ENCODE measurements at places on chromosomes 5 and 9.

- no peak overlapping the region for H3K27ac ChIP-seq
- peaks cover 3% of the 10 kb centered on the region for H3K27me3 ChIP-seq
- no peak overlapping the region for H3K4me3 ChIP-seq
- H3K36me3 ChIP-seq: no peaks in the 10 kb centered on the region
Observed at GRCh38 chr5:137287569-137287968, 211.6 kb downstream of the SPOCK1 start.

GRCh38 chr5:102229685-102230084, 66.4 kb downstream of the SLCO4C1 start:
- no peaks in the 10 kb centered on the region for H3K36me3 ChIP-seq
- no peak overlapping the region for H3K4me3 ChIP-seq
- DNase-seq: no peak
- H3K4me1 ChIP-seq: no peaks in the 10 kb centered on the region
- no peaks in the 10 kb centered on the region for H3K27me3 ChIP-seq

- no peaks in the 10 kb centered on the region for H3K4me1 ChIP-seq
- no peak for DNase-seq
- no peaks in the 10 kb centered on the region for H3K27me3 ChIP-seq
- no peaks in the 10 kb centered on the region for H3K36me3 ChIP-seq
- no peak overlapping the region for H3K27ac ChIP-seq
Observed at GRCh38 chr5:58872670-58873273, 289.9 kb downstream of the RAB3C start.

DNA sequence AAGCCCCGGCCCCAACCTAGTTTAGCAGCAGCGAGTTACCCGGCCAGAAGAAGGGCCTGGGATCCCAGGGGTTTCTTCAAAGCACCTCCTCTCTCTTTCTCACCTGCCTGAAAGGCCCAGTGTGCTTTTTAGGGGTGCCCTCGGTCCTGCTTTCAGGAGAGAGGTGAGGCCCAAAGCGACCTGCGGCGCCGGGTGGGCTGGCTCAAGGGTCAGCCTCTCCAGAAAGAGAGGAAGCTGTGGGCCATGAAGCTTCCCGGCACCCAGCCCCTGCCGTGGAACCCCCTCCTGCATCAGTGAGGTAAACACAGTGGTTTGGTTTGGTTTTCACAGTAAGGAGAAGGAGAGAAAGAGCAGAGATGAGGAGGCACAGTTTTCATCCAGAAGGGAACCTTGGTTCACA, 4.3 kb downstream of the FOXB2 start:
- no peak overlapping the region for H3K27ac ChIP-seq
- no peak for DNase-seq
- H3K36me3 ChIP-seq: no peaks in the 10 kb centered on the region
- H3K4me1 ChIP-seq: peaks cover 17% of the 10 kb centered on the region

DNA sequence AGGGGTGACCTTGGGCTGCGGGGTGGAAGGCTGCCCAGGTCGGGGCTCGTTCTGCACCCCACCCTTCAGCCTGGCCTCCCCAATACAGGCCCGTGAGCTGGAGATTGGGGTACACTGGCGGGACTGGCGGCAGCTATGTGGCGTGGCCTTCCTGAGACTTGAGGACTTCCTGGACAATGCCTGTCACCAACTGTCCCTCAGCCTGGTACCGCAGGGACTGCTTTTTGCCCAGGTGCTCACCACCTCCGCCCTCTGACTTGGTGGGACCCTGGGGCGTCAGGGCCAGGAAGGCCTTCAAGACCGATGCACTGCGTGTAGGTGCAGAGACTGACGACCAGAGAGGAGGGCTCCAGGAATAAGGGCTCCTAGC, 10.5 kb downstream of the ZDHHC12 start:
- no peaks in the 10 kb centered on the region for H3K4me1 ChIP-seq
- H3K27ac ChIP-seq: no peak overlapping the region
- no peak overlapping the region for H3K4me3 ChIP-seq
- H3K36me3 ChIP-seq: peaks cover 14% of the 10 kb centered on the region
- no peak for DNase-seq

GRCh38 chr9:94909250-94909894, 182.9 kb downstream of the AOPEP start:
- no peak overlapping the region for H3K4me3 ChIP-seq
- no peak for DNase-seq
- peaks cover 27% of the 10 kb centered on the region for H3K4me1 ChIP-seq
- no peaks in the 10 kb centered on the region for H3K36me3 ChIP-seq

GRCh38 chr5:150584556-150585335, 55.7 kb upstream of the SYNPO start:
- peaks cover 3% of the 10 kb centered on the region for H3K4me1 ChIP-seq
- H3K27me3 ChIP-seq: no peaks in the 10 kb centered on the region
- H3K27ac ChIP-seq: no peak overlapping the region
- DNase-seq: no peak
- H3K36me3 ChIP-seq: no peaks in the 10 kb centered on the region

- H3K27ac ChIP-seq: no peak overlapping the region
- H3K4me3 ChIP-seq: no peak overlapping the region
- H3K4me1 ChIP-seq: no peaks in the 10 kb centered on the region
- no peak for DNase-seq
- H3K36me3 ChIP-seq: no peaks in the 10 kb centered on the region
Observed at GRCh38 chr9:18060269-18060934, 413.6 kb upstream of the ADAMTSL1 start.

- no peaks in the 10 kb centered on the region for H3K27me3 ChIP-seq
- H3K4me3 ChIP-seq: no peak overlapping the region
- H3K4me1 ChIP-seq: no peaks in the 10 kb centered on the region
- no peak overlapping the region for H3K27ac ChIP-seq
- DNase-seq: no peak
- H3K36me3 ChIP-seq: no peaks in the 10 kb centered on the region
Observed at GRCh38 chr5:101904736-101905135, 391.3 kb downstream of the SLCO4C1 start.

DNA sequence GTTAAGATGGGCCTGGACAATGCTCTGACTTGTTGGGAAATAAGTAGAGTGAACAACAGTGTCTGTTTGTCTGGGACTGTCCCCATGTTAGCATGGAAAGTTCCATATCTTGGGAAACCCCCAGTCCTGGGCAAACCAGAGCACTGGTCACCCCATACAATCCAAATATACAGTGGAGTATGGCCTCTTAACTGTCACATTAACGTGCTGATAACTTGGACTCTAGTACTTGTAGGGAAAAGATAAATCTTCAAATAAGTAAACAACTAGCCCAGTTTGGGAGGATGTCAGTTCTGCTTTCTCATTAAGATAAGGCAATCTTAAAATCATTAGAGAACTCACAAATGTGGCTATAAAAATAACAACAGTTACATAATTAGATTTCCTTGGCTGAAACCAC, 47.6 kb upstream of the JAK2 start:
- H3K4me1 ChIP-seq: peaks cover 54% of the 10 kb centered on the region
- H3K27me3 ChIP-seq: no peaks in the 10 kb centered on the region
- H3K36me3 ChIP-seq: no peaks in the 10 kb centered on the region
- peak overlapping the region; percentile 59 for H3K27ac ChIP-seq

DNA sequence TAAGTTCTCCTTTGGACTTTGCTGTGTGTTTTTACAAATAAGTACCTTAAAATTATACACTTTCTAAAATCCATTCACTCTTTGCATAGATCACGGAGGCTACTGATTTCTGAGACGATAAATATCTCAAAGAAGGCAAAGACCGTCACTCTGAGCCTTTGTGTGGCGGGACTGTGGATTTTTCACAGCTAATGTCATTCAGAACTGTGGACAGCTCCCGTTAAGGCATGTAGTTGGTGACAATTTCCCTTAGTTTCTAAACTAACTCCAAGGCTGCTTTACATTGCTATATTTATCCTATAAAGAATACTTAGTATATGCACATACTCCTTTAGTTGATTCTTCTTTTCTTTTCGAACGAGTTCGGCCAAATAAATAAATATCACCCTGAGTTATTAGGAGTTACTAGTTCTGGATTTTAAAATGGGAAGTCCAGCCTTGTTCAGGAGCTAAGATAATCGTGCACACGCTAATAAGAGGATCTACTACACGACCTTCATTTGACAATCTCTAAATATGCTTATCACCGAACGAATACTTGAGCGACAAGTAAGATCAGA, 1.8 kb downstream of the HCN1 start:
- H3K4me1 ChIP-seq: peaks cover 10% of the 10 kb centered on the region
- H3K36me3 ChIP-seq: no peaks in the 10 kb centered on the region
- DNase-seq: no peak

DNA sequence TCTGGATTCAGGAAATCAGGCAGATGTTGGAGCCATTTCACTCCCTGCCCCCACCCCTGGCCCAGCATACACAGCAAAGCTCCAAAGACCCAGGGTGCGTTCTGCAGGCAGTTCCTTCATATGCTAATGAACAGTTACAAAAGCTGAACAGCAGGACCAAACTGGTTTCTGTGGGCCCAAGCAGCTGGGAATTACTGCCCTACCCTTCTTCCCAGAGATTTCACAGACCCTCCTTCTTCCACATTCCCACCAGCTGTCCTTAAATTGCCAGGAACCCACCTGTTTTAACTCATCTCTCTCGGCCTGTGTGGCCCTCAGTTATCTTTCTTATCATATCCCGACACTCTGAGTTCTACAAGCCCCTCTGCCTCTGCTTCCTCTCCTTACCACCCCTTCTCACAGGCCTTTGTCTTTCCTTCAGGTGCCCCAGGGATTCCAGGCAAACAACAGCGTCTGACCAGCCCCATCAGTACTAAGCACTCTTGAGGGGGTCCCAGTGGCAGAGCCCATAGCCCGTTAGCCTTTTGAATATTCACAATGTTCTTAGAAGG, 10.6 kb upstream of the F2RL1 start:
- no peak overlapping the region for H3K4me3 ChIP-seq
- no peak overlapping the region for H3K27ac ChIP-seq
- H3K36me3 ChIP-seq: no peaks in the 10 kb centered on the region
- H3K27me3 ChIP-seq: no peaks in the 10 kb centered on the region

DNA sequence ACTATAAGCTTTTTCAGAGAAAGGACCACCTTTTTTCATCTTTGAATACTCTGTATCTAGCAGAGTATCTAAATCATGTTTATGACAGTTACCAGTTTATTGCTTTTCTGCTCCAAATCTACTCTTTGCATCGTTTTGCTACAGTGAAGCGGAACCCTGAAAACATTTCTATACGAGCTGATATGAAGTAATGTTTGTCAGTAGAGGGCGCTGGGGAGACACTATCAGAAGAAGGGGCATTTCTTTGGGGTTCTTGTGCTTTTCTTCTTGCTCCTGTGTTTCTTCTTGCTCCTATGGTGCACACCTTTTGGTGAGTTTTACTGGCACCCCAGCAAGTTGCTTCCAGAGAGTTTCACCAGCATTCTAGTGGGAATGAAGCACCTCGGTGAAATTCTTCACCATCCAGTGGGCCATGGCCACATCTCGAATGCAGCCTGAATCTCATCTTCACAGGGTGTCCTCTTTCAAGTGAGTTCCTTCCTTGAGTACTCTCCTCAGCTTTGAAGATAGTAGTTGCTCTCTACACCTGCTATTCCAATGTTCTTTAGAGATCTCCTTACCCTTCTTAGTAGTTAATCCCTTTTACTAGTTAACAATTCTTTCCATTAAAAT, 98.4 kb downstream of the FGF1 start:
- H3K4me1 ChIP-seq: no peaks in the 10 kb centered on the region
- H3K27me3 ChIP-seq: no peaks in the 10 kb centered on the region
- H3K4me3 ChIP-seq: no peak overlapping the region
- H3K27ac ChIP-seq: no peak overlapping the region
- H3K36me3 ChIP-seq: no peaks in the 10 kb centered on the region
- DNase-seq: no peak

- DNase-seq: no peak
- no peak overlapping the region for H3K27ac ChIP-seq
- H3K4me1 ChIP-seq: peaks cover 3% of the 10 kb centered on the region
- H3K27me3 ChIP-seq: no peaks in the 10 kb centered on the region
Observed at GRCh38 chr5:103804711-103805110, 242.1 kb upstream of the NUDT12 start.
